ENCODE measurements at places on chromosomes 11 and 22.

DNA sequence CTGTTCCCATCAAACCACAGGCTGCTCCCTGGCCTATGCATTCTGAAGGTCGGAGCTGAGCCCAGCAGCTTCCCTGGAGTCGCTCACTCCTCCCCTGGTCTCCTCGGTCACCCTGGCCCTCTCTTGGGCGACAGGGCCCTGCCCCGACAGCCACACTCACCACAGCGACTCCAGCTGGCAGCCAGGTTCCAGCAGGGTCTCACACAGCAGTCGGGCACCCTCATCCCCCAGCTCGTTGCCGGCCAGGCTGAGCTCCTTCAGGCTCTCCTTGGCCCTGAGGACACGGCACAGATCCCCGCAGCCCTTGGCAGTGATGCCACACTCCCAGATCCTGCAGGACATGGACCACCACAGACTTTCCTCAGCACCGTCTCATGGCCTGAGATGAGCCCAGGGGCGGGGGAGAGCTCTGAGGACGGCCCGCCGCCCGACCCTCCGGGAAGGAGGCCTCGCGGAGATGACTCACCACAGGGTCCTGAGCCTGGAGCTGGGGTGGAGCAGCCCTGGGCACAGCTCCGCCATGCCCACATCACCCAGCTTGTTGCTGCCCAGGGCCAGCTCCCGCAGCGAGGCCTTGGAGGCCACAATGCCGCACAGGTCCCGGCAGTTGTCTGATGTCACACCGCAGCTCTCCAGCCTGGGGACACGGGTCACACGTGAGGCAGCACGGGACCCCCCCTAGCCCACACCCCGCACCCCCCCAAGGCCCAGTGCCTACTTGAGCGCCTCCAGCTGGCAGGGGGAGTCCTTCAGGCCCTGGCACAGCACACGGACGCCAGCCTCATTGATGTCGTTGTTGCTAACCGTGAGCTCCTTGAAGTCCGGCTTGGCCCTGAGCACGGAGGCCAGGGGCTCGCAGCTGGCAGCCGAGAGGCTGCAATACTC lies 8.5 kb downstream of the RNH1 start:
- DNase-seq = no peak

DNA sequence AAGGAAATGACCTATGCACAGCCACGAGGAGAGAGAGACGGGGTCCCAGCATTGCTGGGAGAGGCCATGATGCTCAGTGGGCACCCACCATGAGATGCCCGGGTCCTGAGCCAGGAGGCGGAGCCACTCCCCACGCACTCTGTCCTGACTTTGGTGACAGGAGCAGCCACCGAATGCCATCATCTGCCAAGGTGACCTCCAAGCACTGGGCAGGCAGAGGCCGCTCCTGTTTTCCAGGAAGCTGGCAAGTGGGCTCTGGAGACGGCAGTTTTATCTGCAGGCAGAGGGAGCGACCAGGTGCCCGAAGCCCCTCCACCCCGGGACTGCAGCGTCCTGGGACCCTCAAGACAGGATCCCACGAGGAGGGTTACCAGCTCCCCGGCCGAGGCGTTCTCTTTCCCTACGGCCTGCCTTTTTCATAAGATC lies 453.9 kb downstream of the BRD1 start:
- DNase-seq = no peak

GRCh38 chr22:17229991-17230630 lies 10.9 kb upstream of the ADA2 start:
- DNase-seq = no peak

DNA sequence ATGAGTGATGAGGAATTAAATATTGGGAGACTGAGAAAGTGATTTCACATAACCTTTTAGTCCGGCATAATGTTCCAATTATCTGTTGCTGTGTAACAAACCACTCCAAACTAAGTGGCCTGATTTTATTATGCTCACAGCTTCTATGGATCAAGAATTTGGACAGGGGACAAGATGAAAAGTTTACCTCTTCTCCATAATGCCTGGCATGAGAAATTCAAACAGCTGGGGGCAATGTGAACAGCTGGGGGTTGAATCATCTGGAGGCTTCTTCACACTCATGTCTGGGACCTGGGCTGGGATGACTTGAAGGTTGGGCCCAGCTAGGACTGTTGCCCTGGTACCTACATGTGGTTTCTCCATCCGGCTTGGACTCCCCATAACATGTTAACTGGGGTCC lies 99.4 kb upstream of the DRD2 start:
- DNase-seq = no peak

GRCh38 chr11:117874253-117874909 lies 2.1 kb downstream of the FXYD6 start:
- no peak for DNase-seq

DNA sequence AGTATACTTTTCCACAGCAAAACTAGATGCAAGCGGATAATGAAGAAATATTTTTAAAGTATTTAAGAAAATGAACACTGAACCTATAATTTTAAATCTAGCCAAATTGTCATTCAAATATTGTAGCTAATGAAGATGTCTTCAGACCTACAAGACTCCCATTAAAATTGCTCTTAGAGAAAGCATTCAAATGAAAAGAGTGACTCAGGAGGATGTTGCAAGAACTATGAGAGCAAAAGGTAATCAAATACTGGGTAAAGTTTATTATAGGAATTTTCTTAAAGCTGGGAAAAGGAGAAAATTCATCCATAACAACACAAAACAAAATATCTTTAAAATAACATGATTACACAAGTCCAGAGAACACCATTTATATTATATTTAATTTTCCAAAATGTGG lies 5.4 kb upstream of the POU2AF1 start:
- DNase-seq = no peak

- DNase-seq = no peak
Observed at GRCh38 chr22:41538583-41538982, 5.7 kb downstream of the POLR3H start.

DNA sequence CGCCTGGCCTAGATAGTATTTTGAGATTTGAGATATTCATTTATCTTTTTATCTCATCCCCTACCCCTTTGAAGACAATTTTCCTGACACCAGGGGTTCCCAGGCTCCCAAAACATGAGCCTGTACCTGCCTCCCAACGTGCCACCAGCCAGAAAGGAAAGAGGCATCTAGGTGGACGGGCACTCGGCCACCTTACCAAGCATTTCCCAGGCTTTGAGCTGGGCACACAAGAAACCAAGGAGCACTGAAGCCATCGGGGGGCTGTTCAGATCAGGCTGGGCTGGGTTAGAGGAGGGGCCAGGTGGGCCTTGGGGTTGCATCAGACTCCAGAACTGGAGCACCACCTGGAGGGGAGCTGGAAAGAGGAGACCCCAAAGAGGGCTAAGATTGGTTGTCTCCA lies 28.5 kb upstream of the BAIAP2L2 start:
- DNase-seq = no peak

DNA sequence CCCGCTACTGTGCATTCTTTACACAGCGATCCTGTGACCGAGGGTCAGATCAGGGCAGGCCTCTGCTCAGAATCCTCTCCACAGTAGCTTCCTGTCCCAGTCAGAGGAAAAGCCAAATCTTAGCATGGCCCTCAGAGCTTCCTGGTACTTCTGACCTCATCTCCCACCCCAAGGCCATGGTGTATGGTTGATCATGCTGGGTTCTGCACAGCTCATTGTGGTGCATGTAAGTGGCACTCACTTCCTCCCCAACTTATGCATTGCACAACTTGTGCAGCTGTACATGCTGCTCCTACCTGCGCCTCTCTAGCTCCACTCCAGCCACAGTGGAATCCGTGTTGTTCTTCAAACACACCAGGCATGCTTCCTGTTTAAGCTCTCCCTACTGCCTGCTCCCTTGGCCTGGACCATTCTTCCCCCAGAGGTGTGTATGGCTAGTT lies 20.3 kb downstream of the BMAL1 start:
- no peak for DNase-seq

DNA sequence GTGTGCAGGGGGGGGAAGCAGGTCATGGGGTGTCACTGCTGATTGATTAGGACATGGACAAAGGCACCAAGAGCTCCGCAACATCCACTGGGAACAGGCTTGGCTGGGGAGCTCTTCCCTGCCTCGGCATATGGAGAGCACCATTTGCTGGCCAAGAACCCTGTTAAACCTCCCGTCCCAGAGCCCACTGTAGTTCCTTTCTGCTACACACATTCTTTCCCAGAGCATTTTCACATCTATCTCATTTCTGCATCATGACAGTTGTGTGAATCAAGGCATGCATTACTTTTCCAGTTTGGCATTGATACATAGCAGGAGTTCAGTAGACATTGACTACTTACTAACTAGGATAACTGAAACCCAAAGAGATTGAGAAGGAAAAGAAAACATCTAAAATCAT lies 333.4 kb upstream of the B3GAT1 start:
- DNase-seq = no peak

- no peak for DNase-seq
Observed at GRCh38 chr22:36147196-36147791, 13.3 kb downstream of the APOL3 start.

- no peak for DNase-seq
Observed at GRCh38 chr11:18236664-18237356, at the start of gene SAA4. Gene SAA4, minus strand, starts transcription at chr11:18236802. Its CDS starts 876 bp downstream, at chr11:18235926.

DNA sequence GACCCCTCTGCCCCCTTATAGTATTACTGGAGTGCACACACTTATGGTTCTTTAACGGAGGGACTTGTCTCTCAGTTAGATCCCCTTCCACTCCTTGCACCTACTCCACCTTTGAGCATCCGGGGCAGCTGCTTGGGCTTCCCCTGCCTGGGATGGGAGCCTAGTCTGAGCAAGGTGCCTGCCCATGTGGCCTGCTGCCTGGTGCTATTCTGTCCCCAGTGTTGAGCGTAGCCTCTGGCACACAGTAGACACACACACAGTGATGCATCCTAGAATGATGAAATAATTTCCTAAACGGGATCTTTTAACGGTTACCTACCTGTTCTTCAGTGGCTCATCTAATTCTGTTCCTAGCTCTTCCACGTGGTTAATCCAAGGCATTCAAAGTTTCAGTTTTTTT lies 22.4 kb downstream of the PPFIA1 start:
- DNase-seq = no peak

- DNase-seq = peak; percentile 81
Observed at GRCh38 chr11:118608360-118609227, 1.2 kb downstream of the PHLDB1 start.

GRCh38 chr11:105719073-105719822 lies 109.4 kb downstream of the GRIA4 start:
- DNase-seq = no peak

DNA sequence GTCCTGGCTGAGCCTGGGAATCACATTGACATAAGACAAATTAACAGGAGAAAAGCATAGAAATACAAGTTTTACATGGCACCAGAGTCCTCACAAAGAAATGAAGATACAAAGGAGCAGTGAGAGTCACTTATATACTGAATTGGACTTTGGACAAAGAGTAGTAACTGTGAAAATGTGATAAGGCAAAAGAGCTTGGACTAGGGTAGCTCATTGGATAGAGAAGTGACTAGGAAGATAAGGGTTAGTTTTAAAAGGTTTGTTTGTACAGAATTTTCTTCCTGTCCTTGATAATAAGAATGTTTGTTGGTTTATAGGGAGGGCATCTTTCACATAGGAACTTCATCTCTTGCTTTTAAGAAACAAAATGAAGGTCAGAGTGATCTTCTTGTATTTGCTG lies 17.9 kb upstream of the NUCB2 start:
- no peak for DNase-seq

GRCh38 chr11:124877910-124878758 lies 12.9 kb downstream of the ROBO3 start:
- DNase-seq = no peak

DNA sequence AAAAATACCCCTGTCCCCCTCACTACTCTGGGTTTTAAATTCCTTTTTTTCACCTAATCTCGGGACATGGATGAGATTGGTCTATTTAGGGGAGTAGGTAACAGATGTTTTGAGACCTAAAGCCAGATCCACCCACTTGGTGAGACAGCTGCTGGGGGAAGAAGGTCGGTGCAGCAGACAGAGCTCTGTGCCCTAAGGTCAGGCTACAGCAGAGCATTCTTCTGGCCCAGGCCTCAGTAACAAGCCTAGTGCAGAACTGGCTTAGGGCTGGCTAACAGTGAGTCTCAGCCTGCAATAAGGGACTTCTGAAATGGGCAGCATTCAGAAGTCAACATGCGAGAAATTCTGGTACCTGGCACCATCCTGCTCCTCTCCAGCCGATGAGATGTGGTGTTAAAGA lies 444.9 kb upstream of the KIRREL3 start:
- no peak for DNase-seq

DNA sequence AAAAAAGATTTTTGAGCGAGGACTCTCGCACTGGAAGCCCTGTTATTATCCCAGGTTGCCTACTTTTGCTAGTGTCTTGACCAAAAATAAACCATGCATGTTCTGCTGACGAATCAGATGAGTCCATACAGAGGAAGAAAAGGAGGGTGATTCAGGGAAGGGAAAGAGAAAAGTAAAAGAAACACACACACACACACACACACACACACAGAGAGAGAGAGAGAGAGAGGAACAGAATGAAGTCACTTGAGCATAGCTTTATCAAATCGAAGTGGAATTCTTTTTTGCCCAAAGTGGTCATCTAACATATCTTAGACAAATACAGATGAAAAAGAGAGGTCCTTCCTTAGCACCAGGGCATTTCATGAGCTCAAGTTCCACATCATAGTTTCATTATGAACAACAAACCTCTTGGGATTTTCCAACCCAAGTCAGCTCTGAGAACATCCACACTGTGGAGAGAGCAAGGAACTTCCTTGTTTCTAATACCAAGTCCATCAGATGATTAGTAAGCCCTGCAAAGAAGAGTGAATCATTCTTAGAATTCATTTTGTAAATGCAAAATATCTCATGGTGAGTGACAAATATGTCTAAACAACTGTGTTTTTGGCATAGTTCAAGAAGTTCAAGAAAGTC lies 7.7 kb upstream of the MMP12 start:
- peak; percentile 10 for DNase-seq

DNA sequence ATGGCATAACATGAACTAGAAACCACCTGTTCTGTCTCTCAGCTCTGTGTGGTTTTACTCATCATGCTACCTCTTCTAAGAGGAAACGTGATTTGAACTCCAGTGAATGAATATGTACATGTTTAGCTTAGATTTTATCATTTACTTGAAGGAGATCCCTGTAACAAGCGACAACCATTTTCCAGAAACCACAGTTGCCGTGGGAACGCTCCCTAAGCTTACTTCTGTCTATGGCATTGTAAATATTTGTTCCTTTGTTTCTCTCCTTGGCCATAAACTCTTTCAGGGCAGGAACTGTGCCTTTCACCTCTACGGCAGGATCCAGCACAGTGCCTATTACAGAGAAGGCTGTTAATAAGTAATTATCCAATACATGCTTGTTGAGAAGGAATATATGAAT lies 17.1 kb upstream of the TPH1 start:
- DNase-seq = no peak

- no peak for DNase-seq
Observed at GRCh38 chr11:17779861-17780594, 45.4 kb downstream of the KCNC1 start.

GRCh38 chr11:113202431-113202830 lies 112.0 kb upstream of the TTC12 start:
- no peak for DNase-seq

- DNase-seq = no peak
Observed at GRCh38 chr11:24755260-24755839, 258.5 kb downstream of the LUZP2 start.

Measured in T-helper 1 cell (primary cell).